ENCODE measurements at places on chromosomes 5 and 9.

DNA sequence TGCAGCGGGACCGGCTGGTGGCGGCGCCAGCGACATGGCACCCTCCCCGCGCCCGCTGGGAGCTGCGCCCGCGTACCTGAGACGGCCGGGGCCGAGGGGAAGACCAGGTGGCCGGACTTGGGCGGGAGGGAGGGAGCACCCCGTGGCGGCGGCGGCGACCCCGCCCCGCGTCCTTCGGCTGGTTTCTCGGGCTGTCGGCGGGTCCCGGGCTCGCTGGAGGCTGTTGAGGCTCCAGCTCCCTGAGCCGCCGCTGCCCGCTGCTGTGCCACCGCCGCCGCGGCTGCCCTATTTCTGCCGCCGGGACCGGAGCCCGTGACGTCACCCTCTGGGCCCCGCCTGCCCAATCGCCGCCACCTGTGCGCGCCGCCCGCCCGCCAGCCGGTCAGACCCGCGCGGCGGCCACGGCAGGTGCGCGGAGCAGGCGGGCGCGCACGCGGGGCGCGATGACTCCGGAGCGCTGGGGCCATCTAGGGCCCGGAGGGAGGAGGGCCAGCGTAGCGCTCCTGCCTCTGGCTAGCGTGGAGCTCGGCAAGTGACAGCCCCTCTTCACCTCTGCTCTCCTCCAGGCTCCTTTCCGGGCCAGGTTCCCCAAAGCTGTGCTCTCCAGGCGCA, at the start of gene FSTL4:
TSS of gene FSTL4 (minus strand) at position 293 of the 612 bp plus-strand sequence.
- peak; percentile 51 for DNase-seq

GRCh38 chr9:117771136-117771535, 66.9 kb downstream of the TLR4 start:
- DNase-seq: peak; percentile 11

DNA sequence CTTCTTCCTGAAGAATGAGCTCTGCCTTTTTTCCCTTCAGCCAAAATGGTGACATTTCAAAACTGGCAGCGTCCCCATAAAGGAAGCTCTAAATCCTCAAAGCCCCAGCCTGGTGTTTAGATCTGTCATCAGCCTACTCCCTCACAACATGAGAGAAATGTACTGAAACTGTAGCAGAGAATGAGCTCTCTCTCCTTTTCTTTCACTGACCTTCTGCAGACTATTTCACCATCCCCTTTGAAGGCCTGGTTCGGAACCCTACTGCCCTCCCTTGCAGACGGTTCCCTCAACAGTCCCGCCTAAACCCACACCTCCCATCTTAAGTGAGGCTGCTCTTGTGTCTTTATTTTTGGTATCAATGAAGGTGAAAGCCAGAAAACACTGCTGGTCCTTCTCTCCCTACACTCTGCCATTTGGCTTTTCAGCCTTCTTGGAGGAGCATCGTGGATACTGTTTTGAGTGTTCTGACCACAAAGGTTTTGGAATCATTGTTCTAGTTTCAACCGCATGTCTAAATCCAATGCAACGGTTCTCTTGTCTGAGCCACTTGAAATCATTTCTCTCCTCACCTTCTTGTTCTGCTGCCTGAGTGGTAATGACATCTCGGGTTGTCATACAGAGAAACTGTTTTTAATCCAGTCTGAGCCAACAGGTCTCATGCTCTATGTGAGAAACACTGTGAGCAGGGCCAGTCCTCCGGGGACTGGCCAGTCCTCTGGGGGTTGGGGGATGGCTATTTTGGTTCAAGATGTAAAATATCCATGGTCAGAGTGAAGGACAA, 39.0 kb downstream of the ITK start:
- DNase-seq: no peak

- DNase-seq: no peak
These were observed 9.8 kb downstream of the SECISBP2 start for GRCh38 chr9:89328064-89328463.

DNA sequence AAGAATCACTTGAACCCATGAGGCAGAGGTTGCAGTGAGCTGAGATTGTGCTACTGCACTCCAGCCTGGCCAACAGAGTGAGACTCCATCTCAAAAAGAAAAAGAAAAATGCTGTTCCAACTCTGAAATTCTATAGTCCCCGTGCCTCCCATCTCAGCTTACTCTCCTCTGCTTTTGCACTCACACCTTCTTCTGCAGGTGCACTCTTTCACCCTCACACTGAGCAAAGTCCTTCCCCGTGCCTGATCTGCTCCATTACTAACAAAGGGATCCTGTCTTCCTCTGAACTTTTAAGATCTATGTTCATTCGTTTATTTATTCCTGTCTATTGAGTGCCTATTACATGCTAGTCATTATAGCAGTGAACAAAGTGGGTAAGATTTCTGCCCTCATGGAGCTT, 47.8 kb downstream of the SUSD1 start:
- no peak for DNase-seq

DNA sequence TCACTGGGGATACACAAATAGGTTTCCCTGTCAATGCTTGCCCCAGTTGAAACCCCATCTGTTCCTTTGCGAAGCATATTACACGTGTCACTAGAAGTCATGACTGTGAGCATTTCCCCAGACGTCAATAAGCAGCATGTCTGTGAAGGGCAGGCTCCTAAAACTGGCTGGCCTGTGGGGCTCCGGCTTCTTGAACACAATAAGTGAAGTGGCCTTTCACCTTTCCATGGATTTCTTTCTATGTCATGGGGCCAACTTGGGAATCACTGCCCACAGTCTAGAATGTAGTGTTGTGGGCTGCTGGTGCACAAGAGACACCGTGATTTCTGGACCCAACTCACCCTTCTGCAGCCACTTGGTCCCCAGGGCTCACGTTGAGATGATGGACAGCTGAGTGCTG, 60.4 kb upstream of the CTSL start:
- no peak for DNase-seq

- DNase-seq: no peak
These were observed 104.0 kb downstream of the EBF1 start for GRCh38 chr5:158995694-158996173.

DNA sequence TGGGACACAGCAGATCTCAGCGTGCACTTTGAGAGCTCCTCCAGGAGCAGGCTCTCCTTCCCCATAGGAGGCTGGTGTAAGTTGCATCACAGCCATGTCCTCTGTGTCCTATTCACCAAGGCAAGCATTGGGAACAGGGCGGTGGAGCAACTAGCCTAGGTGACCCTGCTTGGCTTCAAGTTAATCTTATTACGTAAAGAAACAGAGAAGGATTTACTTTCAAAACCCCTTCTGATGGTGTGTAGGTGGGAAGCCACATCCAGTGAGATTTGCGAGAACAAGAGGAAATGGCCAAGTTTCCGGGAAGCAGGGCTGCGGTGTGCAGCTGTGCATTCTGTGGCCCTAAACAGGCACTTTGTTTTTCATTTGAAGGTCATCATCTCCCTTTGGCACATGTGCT, 80.2 kb downstream of the TRIO start:
- no peak for DNase-seq

- DNase-seq: no peak
These were observed 58.2 kb upstream of the GGTA1 start for GRCh38 chr9:121557581-121558447.

GRCh38 chr5:6766604-6767093, 53.4 kb downstream of the TENT4A start:
- peak; percentile 81 for DNase-seq

DNA sequence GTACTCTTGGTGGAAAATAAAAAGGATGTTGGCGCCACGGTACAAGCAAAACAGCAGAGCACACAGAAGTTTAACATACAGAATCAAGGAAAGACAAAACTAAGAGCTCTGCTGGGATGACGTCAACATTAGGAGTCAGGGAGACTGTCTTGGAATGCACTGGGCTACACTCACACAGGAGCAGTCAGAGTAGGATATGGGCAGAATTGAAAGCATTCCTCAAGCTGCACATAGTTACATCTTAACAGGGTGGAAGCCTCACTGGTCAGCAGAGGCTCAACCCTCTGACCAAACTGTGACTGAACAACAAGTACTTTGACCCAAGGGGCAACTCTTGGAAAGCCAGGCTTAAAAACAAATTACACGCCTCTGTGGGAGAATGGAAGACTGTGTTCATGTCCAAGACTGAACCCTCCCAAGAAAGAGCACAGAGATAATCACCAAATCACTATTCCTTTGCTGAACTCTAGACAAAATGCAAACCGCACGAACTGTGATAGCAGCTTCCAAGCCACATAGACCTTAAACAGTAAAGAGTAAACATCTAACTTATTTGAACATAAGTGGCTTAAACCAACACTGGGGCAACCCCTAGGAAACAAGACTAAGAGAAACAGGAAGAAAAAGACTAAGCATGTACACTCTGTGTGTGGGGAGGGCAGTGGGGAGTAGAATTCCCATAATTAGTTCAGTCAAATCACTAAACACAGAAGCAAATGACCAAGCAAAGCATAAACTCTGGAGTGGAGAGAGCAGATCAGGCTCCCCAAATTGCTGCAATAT, 772.7 kb downstream of the PRELID2 start:
- no peak for DNase-seq

GRCh38 chr5:171418982-171419687, at the start of gene FGF18:
Gene FGF18 (plus strand): TSS chr5:171419647. CDS start chr5:171420200, 553 bp downstream.
- DNase-seq: no peak

DNA sequence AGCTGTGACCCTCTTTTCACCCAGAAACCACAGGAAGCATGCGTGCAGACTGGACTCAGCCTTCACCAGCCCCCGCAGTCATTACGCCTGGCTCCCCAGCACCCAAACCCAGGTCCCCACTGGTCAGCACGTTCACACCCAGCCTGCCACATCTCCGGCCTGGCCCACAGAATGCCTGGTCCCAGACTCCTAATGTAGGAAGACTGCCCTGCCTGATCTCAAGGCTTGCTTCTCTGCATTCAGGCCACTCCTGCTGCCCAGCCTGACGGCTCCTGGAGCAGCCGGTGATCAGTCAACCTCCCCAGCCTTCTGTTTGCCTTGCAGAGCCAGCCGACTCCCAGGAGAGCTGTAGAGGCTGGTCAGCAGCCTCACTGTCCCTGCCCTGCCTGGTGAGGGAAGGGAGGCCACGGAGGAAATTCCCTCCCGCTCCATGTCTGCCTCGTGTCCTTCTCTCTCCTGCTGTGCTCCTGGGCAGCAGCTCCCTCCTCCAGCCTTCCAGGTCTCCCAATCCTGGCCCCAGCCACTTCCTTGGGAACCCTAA, 25.4 kb downstream of the ADAMTS2 start:
- DNase-seq: no peak

- DNase-seq: no peak
These were observed 95.5 kb upstream of the KCNN2 start for GRCh38 chr5:114266374-114266773.

Measured in NCI-H1092 (cell line).